ENCODE measurements at places on chromosomes 1 and 21.

GRCh38 chr1:82343381-82343780 is 542.6 kb downstream of the ADGRL2 start:
- DNase-seq: no peak

- DNase-seq: no peak
These were observed 14.4 kb downstream of the THEMIS2 start for GRCh38 chr1:27886744-27887143.

- no peak for DNase-seq
These were observed 3.0 kb upstream of the CTSK start for GRCh38 chr1:150810958-150811659.

GRCh38 chr21:18522181-18522972 is 118.8 kb upstream of the TMPRSS15 start:
- DNase-seq: no peak

GRCh38 chr21:41280115-41280919 is 36.3 kb upstream of the FAM3B start:
- DNase-seq: no peak

- DNase-seq: peak; percentile 81
These were observed at the start of gene NFIA for GRCh38 chr1:61082311-61083012. NFIA (plus strand) TSS chr1:61082561.

DNA sequence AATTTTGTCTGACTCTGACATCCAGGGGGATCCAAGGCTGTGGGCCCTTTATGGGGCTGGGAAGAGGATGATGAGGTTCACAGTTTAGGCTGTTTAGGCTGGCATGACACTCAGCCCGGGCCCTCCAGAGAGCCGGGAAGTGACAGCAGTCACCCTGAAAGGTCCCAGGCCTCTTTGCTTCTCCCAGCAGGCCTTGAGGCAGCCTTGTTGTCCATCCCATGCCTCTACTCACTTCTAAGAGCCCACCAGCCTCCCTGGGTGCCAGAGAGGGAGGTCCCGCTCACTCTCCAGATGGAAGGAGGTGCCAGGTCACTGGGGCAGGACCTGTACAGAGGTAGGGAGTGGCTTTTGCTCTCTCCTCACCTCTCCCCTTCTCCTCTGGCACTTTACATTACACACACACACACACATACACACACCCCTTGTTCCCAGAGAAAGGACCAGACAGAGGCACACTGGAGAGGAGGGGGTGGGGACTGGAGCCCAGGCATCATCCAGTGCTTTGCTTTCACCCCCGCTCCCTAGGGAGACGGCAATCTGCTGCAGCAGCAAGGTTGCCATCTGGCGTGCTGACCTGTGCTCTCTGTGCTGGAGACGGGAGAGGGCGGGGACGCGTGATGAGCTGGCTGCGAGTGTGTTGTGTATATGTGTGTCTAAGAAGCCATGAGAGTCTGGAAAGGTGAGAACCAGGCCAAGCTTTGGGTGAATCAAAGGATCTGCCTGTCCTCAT is 4.6 kb downstream of the KLHDC8A start:
- no peak for DNase-seq

DNA sequence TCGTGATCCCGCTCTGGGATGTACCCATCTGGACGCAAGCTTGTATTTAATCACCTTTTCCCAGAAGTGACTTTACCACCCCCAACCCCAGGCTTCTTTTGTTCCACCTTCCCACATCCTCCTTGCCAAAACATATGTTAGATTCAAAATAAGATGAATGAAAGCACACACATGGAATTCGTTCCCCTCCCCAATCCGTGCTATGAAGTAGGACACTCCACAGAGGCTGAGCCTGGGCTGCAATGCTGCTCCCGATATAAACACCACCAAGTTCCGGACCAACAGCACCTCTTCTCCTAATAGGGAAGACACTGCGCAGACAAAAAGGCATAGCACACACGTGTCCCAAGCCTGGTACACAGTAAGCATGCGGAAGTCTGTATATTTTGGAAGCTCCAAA is 86.1 kb downstream of the CLSTN1 start:
- DNase-seq: no peak

GRCh38 chr1:85398391-85399064 is 66.4 kb downstream of the DDAH1 start:
- DNase-seq: no peak
